Tibial nerve (tissue), 4 donors: ENCODE measurements at places on chromosomes 3 and 15. TPM values are rescaled to one million over a fixed set of nuclear protein-coding genes. Genes with fewer than 3 reads are reported as not detected.

The ITIH1 gene
- not detected for total RNA-seq

The IL5RA gene
- total RNA-seq: not detected

The LRTM1 gene
- not detected for total RNA-seq

The ADAMTS9 gene
- total RNA-seq: 99.9 TPM

The ZNF639 gene
- total RNA-seq: 39.3 TPM

The TMCO5A gene
- total RNA-seq: not detected

The REC114 gene
- total RNA-seq: not detected

The EXD1 gene
- not detected for total RNA-seq

The SCN11A gene
- 0.87 TPM for total RNA-seq

The NR2F2 gene
- total RNA-seq: 129 TPM

The ANKRD63 gene
- not detected for total RNA-seq

The PATL2 gene
- total RNA-seq: 0.87 TPM

The MYZAP gene
- 0.98 TPM for total RNA-seq

The CLDN16 gene
- total RNA-seq: 0.44 TPM

The PROK2 gene
- not detected for total RNA-seq

The ATP10A gene
- 8.1 TPM for total RNA-seq

The STXBP5L gene
- 0.44 TPM for total RNA-seq

The GOLGA6A gene
- 0.20 TPM for total RNA-seq

The ZMYND10 gene
- 1.7 TPM for total RNA-seq

The PPP1R14D gene
- total RNA-seq: not detected

The RBP2 gene
- not detected for total RNA-seq

The CTDSPL2 gene
- 41.4 TPM for total RNA-seq

The MYLK gene
- 62.1 TPM for total RNA-seq

The GOLGA8F gene
- total RNA-seq: not detected

The RPL14 gene
- total RNA-seq: 263 TPM

The CP gene
- total RNA-seq: 17.7 TPM

The TLR9 gene
- total RNA-seq: 0.30 TPM

The TMC3 gene
- not detected for total RNA-seq

The TAGLN3 gene
- not detected for total RNA-seq

The RNU5B-1 gene
- total RNA-seq: not detected

The GRK7 gene
- total RNA-seq: not detected

The RLBP1 gene
- total RNA-seq: not detected

The SLC2A2 gene
- not detected for total RNA-seq

The GPR176 gene
- 13.5 TPM for total RNA-seq

The NUSAP1 gene
- total RNA-seq: 3.1 TPM

The SLC51B gene
- total RNA-seq: not detected

The CYP1A2 gene
- not detected for total RNA-seq

The HIGD1A gene
- 172 TPM for total RNA-seq

The FBXW12 gene
- not detected for total RNA-seq

The UBAP1L gene
- total RNA-seq: 15.9 TPM

The LRRC34 gene
- total RNA-seq: 2.5 TPM

The HRH1 gene
- total RNA-seq: 20.3 TPM

The CCDC12 gene
- total RNA-seq: 55.3 TPM

The VPS18 gene
- total RNA-seq: 29.2 TPM

The COL7A1 gene
- 15.3 TPM for total RNA-seq

The SNTN gene
- total RNA-seq: not detected

The INSYN1 gene
- 3.3 TPM for total RNA-seq

The LRRC49 gene
- total RNA-seq: 11.1 TPM

The DLEC1 gene
- total RNA-seq: 3.7 TPM

The LMAN1L gene
- total RNA-seq: not detected

The PLA2G4D gene
- not detected for total RNA-seq

The BFSP2 gene
- total RNA-seq: 2.6 TPM
